ENCODE measurements at places on chromosomes 1 and 21. TPM values are rescaled to one million over a fixed set of nuclear protein-coding genes. Genes with fewer than 3 reads are reported as not detected.

DNA sequence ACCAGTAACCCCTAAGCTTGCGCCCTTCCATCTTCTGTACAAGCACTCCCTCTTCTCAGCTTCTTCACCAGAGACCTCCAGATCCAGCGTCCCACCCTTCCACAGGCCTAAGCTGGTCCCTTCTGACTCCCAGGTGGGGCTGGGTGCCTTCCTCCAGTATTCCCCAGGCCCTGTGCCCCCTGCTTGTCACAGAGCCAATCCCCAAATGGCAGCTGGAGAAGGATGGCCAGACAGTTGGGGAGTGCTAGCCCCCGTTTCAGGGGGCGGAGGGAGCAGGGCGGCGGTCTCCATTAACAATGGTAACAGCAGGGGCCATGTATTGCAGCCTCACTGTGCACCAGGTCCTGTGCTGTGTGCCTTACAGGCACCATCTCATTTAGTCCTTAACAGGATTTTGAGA, 85.7 kb downstream of the KCNN3 start:
- no peak overlapping the region for H3K27ac ChIP-seq
- no peak for DNase-seq
- no peaks in the 10 kb centered on the region for H3K4me1 ChIP-seq
- no peaks in the 10 kb centered on the region for H3K36me3 ChIP-seq
- H3K27me3 ChIP-seq, result no peaks in the 10 kb centered on the region
- H3K4me3 ChIP-seq, result no peak overlapping the region

DNA sequence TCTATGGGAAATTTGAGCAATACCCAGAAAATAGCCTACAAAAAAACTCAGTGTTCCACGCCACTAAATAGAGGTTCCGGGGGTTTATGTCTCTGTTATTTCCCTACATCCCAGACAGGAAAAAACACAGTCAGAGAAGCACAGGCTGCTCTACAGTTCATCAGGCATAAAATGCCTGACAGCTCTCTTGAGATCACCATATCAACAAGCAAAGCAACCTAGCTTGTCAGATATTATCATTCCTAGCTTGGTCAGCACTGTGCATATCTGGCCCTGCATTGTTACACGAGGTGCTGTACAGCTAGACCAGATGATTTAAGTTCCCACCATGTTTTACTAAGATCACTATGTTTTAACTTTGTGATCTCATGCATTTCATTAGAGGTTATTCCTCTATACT, 172.6 kb downstream of the PTPRC start:
- no peaks in the 10 kb centered on the region for H3K36me3 ChIP-seq
- no peak for DNase-seq
- no peak overlapping the region for H3K4me3 ChIP-seq
- no peak overlapping the region for H3K27ac ChIP-seq
- no peaks in the 10 kb centered on the region for H3K4me1 ChIP-seq

BACE2 gene
- total RNA-seq, result 20.9 TPM

FCRL6 gene
- total RNA-seq, result 3.2 TPM

- no peak overlapping the region for H3K4me3 ChIP-seq
- H3K36me3 ChIP-seq, result peaks cover 91% of the 10 kb centered on the region
- no peaks in the 10 kb centered on the region for H3K27me3 ChIP-seq
- no peak overlapping the region for H3K27ac ChIP-seq
Observed at GRCh38 chr1:39360731-39361130, 130.7 kb upstream of the BMP8A start.

PCAT6 gene
- 0.81 TPM for total RNA-seq
